ENCODE measurements at places on chromosomes 16 and 17.

DNA sequence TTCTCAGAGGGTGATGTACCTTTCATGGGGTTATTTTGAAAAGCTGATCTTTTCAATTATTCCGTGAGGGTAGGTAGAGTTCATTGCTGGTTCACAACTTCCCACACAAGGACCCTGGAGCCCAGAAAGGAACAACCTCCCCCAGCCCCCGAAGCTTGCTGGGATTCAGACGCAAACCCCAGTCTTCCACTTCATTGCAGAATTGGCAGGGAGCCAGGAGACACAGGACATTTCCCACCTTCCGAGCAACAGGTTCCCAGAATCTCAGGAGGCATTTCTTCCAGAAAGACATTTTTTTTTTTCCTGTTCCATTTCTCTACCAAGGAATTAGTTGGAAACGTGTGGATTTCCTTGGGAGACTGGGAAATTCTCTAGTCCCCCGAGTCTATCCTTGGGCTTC, 106.1 kb downstream of the GP2 start:
- DNase-seq: no peak

DNA sequence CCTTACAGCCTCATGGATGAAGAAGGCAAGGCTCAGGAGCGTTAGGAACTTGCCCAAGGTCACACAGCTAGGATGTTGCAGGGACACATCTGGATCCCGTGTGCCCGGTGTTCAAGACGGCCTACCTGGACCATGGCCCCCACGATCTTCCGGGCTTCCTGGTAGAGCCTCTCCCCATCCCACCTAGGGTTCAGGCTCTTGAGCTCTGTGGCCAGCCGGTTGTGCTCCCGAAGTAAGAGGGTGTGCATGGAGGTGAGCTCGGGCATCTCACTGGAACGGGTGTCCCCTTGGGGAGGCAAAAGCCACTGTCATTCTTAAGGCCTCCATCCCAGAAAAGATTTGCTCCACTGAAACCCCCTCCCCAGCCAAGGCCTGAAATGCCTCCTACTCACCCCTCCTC, 5.3 kb downstream of the MPO start:
- DNase-seq: no peak

- DNase-seq: no peak
These were observed 5.8 kb upstream of the GSE1 start for GRCh38 chr16:85607321-85607765.

DNA sequence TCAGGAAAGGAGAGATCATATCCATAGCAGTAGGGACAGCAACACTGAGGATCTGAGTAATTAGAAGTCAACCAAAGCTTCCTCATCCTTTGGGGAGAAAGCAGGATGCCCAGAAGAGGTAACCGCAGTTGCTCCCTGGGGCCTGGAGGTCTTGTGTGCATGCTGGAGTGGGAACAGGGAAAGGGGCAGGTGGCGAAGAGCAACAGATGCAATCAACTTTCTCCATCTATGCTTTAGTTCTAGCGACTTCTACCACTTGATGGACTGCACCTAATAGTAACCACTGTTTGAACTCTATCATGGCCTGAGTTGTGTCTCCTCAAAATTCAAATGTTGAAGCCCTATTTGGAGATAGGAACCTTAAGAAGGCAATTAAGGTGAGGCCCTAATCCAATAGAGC, 503.8 kb downstream of the NPIPA7 start:
- no peak for DNase-seq

Data from NCI-H187 (cell line).